SK-N-DZ (cell line): ENCODE measurements at places on chromosomes 4 and X.

DNA sequence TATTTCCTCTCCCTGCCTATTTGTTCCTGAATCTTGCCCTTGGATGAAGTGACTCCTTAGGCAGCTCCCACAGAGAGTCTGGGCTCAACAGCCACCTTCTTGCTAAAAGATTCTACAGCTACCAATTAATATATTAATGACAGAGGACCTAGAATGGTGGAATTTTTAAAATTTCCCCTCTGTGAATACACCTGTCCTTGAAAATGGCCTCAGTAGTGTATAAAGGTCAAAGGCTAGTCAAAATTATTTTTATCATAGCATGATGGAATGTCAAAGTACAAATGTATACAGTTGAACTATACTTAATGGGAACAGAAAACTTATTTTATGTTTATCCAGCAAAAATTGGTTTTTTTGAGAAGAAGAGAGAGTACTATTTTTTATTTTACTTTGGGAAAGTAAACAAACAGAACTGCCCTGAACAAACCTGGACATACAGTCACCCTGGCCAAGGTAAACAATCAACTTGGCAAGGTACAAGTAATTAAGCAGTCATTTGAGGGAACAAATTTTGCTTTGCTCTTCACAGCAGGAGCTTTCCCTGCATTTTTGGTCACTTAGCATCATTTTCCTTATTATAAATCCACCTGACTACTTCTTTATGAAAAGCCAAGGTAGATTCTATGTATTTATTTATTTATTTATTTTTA is 250.8 kb downstream of the INPP4B start:
- DNase-seq, result no peak

DNA sequence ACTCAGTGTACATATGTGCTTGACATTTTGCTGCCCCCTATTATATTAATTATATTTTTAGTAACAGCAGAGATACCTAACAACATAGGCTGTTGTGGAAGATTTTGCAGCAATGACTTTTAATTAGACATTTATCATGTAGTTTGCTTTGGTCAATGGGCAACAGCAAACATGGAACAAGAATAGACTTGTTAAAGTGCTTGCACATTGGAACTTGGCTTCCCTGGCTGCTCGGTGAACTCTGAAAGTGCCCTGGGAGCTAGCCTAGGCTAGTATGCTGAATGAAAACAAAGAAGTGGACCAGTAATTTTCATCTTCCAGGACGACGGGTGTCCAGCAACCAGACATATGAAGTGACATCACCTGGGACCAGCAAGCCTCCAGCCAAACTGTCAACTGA is 1157.1 kb downstream of the ARAP2 start:
- DNase-seq, result no peak

- no peak for DNase-seq
Observed at GRCh38 chrX:13697455-13697854, 8.5 kb downstream of the RAB9A start.

DNA sequence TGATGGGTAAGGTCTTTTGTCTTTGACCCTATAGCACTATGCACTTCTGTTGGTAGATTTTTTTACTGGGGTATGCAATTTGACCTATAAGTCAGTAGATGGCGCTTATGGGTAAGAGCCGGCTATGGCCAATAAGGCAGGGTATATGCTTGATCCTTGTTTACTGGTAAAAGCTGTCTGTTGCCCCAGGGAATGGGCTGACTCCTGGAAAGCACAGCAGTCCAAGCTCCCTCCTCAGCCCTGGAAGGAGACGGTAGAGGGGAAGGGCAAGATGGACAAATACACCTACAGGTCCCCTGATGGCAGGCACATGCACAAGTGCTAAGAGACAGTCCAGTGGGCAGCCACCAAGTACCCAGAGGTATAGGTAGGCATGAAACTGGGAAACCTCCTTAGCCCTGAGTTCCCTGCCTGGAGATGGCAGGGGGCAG is 63.7 kb downstream of the ADAMTS3 start:
- peak; percentile 50 for DNase-seq

- DNase-seq, result no peak
Observed at GRCh38 chr4:28879178-28879577, 1841.0 kb upstream of the PCDH7 start.

- DNase-seq, result peak; percentile 71
Observed at GRCh38 chr4:150402871-150403272, 179.1 kb upstream of the MAB21L2 start.

DNA sequence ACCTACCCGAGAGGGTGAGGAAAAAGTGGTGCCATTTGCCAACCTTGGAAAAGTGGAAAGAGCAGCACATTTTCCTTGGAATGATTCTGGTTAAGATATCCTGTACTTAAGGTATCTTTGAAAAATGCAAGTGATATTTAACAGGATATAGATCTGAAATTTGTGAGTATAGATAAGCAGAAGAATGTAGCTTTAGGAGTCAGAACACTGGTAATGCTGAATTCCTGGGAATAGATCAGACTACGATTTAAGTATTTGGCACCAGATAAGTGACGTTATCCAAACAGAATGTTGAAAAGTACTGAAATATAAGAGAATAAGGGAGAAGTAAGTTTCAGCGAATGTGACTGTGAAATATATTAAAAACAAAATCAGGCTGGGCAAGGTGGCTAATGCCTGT is 210.1 kb downstream of the PCDH7 start:
- DNase-seq, result no peak

- DNase-seq, result no peak
Observed at GRCh38 chr4:8547108-8547911, 32.9 kb upstream of the GPR78 start.

- DNase-seq, result no peak
Observed at GRCh38 chrX:34653811-34654210, 3.3 kb downstream of the TMEM47 start.

DNA sequence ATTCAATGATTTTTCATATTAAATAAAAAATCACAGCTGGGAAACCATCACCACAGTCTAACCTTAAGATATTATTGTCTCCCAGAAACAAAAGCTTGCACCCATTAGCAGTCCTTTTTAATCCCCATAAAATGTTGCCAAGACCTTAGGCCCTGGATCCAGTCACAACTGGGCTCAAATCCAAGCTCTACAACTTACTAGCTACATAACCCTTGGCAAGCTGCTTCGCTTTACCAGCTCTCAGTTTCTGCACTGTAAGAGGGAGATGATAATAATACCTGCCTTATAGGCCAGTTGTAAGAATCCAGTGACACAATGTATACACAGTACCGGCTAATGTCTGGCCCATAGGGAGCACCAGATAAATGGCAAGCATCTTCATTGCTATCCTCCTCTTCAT is 400.9 kb upstream of the FGF13 start:
- no peak for DNase-seq

DNA sequence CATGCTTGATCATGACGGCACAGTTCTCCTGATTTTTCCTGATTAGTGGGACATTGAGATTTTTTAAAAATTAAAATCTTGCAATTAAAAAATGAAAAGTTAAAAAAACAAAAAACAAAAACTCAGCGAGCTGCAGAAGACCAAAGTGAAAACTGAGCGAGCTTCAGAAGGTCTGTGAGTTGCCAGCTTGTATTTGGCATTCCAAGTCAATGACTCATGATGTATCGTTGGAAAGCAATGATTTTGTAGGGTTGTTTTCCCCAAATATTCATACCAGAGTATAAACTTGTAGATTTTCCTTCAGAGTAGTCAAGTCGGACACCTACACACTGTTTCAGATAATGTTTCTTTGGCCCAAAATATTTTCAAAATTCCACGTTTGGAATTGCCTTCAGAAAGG is 76.9 kb downstream of the LRRC66 start:
- DNase-seq, result no peak

DNA sequence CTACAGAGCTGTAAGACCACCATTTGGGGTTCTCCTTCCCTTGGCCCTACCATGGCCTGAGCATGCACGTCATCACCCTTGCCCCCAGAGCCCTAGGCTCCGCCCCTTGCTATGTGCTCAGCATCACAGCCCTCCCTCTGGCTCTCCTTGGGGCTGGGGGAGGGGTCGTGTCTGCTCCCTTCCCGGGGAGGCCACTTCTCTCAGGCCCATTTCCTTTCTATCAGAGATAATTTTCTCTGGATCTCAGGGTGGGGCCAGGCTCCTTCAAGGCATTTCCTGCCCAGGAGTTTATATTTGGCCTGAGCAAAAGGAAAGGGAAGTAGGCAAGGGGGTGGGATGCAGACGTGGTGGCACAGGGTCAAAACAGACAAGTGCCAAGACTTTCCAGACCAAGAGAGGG is 55.9 kb downstream of the STARD8 start:
- DNase-seq, result no peak

DNA sequence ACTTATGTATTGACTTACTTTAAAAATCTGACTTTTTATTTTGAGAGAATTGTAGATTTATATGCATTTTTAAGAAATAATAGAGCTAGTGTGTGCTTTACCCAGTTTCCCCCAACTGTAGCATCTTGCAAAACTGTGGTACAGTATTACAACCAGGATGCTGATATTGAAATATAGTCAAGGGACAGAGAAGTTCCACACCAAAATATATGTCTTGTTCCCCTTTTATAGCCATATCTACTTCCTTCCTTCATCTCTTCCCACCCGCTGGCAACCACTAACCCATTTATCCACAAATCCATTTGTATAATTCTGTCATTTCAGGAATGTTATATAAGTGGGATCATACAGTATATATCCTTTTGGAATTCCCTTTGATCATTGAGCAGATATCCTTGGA is 16.8 kb downstream of the KDM6A start:
- no peak for DNase-seq

DNA sequence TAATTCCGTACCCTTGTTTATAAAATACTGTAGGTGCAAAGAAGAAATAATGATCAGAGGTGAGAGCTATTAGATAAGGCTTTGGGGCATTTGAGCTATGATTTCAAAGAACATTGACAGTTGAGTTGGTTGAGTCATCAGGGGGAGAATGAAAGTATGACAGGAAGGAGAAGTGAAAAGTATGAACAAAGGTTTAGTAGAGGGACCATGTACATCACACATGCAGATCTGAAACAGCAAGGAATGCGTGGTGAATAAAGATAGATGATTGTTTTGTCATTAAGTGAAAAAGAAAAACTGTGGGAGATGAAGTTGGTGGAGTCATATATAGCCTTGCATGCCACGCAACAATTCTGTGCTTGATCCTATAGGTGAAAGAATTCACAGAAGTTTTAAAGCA is 163.1 kb downstream of the ARAP2 start:
- DNase-seq, result no peak

DNA sequence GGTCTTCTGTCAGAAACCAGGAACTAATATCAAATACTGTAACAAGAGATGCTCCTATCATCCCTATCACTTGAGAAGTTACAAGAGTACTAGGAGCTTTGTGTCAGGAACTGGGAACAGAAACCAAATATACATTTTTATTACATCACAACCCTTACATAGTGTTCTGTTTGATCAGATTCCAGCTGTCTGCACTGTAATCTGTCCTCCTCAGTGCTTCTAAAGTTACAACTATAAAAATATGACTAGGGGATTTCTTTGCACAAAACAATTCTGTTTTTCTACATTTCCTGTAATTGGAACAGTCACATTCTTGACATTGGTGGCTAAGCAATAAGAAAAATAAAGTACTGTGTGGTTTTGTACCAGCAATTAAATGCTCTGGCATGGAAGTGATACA is 686.0 kb downstream of the PDHA2 start:
- no peak for DNase-seq

GRCh38 chr4:7461230-7461629 is 26.5 kb upstream of the PSAPL1 start:
- no peak for DNase-seq

DNA sequence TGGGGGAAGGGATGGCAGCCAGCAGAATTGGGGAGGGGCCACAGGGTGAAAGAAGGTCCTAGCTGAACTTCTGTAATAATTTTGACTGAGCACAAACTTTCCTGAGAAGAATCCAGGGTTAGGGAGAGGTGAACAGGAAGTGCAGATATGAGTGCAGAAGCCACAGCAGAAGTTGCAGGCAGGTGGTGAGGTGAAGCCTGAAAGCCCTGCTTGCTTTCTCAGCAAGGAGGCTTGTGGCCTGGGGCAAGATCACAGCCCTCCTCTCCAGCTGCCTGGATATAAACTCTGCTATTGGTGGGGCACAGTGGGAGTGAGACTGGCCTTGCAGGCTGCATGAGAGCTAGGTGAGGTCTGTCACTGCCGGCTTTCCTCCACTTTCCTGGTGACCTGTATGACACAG is 44.1 kb upstream of the UPRT start:
- no peak for DNase-seq

GRCh38 chr4:82712561-82712960 is 86.0 kb downstream of the SCD5 start:
- no peak for DNase-seq
